Stimulated activated CD4-positive, alpha-beta T cell treated with anti-CD3 and anti-CD28 coated beads, Interleukin-4, amount 100 ng/mL, for 1 hour (primary cell): ENCODE measurements at places on chromosomes 16 and 17.

DNA sequence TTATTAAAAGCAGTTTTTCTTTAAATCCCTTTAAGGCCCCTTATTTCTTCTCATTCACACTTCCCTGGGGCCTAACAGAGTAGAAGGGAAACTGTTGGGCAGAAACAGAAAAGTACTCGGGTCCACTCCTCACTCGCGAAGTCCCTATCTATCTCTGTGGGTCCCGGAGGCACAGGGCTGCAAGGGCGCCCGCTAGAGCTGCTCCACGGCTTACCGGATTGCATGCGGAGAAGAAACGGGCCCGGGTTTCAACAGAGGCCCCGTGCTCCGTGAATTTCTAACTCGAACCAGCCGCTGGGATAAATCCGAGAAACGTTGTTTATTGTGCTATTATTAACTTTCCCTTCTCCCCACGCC, 4.3 kb downstream of the CBLN1 start:
- DNase-seq: no peak

DNA sequence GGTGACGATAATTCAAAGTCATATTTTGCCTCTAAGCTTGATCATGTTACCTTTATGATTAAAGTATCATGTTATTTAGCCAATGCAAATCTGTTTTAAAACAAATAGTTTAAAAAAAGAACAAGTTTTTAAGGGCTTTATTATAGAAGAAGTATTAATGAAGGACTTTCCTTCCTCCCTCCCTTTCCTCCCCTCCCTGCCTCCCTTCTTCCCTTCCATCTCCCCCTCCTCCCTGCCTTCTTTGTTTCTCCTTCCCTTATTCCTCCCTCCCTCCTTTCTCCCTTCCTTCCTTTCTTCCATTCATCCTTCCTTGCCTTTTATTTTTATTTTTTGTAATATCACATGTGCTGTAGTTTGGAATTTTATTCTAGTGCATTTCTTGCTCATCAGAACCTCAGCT, 26.4 kb downstream of the NQO1 start:
- DNase-seq: no peak

GRCh38 chr17:53273126-53273525, 549.6 kb upstream of the KIF2B start:
- no peak for DNase-seq

DNA sequence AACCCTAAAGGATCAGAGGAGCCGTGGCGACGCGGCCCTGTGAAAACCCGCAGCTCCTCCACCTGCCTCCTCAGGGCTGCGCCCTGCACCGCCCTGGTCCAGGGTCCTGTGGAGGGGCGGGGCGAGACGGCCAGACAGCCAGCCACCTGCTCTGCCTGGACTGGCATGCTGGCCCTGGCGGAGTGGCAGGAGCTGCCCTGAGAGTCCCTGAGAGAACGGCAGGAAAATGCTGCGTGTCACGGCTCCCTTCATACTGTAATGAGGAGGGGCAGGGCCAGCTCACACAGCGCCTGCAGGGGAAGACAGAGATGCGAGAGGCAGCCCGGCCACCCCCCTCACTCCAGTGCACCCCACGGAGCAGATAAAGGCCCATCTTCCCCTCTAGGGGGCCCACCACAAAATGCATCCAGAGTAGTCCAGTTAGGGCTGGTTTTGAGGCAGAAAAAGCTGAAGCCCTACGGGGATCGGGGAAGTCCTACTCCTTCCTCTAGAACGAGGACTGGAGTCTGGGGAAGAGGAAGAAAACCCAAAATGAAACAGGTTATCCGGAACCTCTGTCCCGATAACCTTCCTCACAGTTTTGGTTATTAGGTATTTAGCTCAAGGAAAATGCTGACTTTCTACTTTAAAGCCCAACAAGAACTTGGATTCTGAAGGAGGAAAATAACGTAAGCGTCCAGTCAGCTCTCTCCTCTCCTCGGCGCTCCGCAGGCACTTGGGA, 97.6 kb upstream of the DNAH17 start:
- DNase-seq: no peak

DNA sequence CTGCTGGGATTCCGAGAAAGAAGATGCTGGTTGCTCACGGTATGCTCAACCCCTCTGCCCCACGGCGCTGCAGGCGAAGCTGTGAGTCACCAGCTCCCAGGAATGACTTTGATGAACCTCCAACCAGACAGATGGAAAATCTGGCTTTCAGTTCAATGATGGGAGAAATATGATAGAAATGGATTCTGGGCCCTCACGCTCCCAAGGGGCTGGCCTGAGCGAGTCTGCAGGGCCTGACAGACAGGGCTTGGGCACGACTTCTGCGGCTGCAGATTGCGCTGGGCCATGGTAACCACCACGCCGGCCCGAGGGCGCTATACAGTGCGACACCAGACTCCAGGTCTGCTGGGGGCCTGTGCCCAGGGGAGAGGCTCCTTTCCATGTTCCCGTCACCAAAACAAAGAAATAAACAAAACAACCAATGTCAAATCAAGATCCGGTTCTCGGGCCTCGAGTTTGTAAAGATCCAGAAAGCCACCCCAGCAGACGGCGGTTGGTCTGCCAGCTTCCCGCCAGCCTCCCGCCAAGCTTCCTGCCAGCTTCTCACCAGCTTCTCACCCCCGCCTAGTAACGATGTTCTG, 11.1 kb upstream of the ABR start:
- DNase-seq: no peak

- DNase-seq: no peak
These were observed 11.9 kb downstream of the MCRIP1 start for GRCh38 chr17:81821147-81821546.

GRCh38 chr17:19244357-19244756, 7.2 kb downstream of the EPN2 start:
- no peak for DNase-seq

DNA sequence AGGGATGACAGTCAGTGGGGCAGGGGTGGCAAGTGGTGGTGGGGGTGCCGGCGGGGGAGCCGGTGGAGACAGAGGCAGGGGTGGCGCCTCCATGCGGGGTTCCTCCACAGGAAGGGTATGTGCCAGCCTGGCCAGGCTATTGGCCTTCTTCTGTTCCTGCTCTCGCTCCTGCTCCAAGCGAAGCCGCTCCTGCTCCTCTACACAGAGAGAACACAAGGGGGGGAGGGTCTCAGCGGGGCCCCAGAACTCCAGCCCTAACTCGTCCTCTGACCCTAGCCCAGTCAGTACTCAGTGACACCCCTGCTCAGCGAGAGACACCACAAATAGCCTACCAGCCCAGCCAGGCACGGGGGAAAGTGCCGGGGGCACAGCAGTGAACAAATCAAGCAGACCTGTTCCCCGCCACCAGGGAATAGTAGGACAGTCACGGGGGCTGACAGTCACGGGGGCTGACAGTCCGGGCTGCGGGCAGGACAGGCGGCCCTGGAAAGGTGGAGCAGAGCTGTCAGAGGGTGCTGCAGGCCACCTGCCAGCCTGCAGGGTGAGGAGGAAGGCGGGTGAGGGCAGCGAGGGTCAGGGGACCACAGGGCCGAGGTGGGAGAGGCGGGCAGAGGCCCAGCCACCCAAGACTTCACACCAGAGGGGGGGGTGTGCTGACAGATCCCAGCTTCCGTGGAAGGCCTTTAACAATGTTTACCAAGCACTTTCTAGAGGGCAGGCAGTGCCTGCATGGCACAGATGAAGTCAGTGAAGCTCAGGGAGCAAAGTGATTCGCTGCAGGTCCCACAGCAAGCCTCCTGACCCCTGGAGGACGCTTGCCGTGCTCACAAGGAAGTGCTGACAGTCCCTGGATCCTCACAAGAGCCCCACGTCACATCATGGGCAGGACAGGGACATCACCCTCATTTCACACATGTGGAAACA, 5.3 kb downstream of the MNT start:
- DNase-seq: no peak
